Fibroblast of skin of back (primary cell): ENCODE measurements at places on chromosomes 3 and 15.
A peak's percentile ranks its signal among the peaks of the same experiment; 100 is the strongest.

- peak; percentile 61 for DNase-seq
Measured at GRCh38 chr15:94230883-94231722, at the start of gene MCTP2. Gene MCTP2, plus strand, starts transcription at chr15:94231561. Its CDS starts 66,705 bp downstream, at chr15:94298266.

DNA sequence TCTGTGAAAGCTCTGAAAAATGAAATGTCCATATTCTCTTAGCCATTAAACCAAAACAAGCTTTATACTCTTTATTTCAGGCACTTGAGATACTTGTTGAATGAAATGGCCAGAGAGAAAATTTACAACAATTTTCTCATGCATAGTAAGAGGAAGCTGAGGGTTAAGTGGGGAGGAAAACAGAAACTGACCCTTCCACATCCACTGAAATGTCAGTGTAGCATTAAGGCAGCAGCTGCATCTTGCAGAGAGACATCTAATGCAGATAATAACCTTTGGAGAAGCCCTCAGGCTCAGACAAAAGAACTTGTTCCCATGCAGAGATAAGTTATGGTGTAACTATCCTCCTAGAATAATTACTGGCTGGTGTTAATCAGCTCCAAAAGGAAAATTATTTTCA is 34.0 kb downstream of the ZDHHC23 start:
- DNase-seq, result no peak

DNA sequence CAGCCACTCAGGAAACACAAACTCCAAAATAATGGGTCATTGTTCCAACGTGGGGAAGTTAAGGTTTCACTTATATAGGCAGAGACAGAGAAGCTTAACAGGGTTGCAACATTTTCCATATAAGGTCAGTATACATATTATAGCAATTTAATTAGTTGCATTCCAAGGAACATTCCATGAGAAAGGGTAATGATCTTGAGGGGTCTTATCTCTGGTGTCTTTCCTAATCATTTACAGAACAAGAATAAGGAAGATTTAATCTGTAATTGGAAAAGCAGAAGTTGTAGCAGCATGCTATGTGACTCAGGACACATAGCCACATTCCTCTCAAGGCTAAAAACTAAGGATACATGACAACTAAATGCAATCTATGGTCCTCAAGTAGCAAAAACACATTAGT is 4.9 kb downstream of the MNS1 start:
- peak; percentile 38 for DNase-seq

DNA sequence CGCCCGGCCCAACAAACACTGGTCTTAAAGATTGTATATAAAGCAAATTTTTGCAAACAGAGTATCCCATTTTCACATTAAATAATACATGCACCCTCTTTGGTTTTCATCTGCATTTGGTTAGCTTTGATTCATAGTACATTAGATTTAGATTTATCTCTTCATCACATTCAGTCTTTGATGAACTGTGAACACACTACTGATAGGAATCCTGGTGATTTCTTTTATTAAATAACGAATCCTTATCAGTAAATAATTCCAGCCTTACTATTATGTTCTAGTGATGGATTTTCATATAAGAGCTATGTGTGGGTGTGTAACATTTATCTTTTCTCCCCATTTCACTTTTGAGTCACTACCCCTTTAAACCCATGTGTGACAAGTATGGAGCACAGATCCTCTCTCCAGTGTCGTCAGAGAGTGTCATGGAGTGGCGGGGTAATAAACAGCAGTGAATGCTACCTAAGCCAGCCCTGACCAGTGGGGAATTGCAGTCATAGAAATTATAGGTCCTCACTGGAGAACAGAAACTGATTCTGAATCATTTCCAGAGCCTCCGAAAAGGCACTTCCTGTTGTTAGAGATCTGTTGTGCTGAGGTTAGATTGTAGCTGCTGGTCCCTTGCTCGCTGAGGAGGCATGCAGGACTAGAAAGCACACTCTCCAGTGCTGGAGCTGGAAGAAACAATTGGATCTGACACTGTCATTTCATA is 22.0 kb downstream of the SLC7A14 start:
- peak; percentile 63 for DNase-seq

- DNase-seq, result no peak
Measured at GRCh38 chr15:65969865-65970816, 100.8 kb downstream of the RAB11A start.

DNA sequence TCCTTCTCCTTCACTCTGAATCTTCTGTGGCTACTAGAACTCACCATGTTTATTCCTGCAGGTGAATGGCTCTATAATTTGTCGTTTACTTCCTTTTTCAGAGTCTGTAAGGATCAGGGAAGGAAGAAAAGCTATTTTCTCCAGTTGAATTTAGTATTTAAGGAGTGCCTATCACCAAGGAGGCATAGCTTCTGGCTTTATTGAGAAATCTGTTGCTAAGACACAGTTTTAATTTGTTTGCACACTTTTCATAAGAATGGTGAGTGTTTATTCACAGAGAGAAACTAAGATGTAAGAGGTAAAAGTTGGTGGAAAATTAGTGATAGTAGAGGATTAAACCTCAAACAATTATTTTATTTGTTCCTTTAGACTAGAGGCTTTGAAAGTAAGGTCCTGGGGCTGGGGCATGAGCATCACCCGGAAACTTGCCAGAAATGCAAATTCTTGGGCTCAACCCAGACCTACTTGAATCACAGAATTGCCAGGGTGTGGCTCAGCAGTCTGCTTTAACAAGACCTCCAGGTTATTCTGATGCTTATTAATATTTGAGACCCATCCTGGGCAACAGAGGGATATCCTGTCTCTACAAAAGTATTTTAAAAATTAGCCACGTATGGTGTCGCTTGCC is 461.3 kb downstream of the AGBL1 start:
- no peak for DNase-seq

DNA sequence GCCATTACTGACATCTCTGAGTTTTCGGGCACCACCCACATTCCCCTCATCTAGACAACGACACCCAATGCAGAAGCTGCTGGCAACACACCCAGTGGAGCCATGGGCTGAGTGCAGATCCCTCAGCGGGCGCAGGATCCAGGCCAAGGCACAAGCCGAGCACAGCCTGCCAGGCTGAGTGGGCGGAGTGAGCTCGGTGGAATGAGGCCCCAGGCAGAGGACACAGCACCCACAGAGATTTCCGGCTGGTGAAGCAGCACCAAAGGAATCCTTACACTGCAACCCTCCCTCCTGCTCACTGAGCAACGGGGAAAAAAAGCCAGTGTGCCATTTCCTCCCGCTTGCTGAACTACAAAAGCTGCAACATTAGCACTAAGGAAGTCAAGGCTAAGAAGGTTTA is 34.3 kb downstream of the ZMAT3 start:
- DNase-seq, result peak; percentile 92

DNA sequence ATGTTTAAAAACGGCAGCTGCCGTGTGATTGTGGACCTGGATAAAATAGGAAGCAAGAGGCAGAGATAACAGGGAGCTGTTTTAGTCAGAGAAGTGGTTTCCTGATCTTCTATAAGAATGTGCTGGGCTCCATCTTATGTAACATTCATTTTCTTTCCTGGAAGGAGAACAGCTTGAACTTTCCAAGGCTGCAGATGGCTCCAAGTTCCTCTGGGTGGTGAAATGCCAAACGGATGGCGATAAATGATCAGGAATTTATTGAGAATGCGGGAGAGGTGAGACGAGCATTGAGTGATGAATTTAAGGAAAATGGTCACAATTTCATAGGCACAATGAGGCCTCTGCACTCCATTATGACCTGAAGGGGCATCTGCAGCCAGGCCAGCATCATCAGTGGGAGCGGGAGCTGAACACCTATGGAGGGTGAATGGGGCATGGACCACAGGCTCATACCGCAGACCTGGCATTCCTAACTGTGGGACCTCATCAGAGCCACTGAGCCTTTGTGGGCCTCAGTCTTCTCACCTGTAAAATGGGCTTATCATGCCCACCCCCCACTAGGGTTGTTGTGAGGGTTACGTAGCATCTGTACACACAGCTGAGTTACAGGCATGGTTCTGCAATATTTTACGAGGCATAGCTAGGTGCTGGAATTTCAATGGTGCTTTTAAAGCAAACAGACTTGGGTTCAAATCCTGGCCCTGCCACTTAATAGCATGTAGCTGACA is 17.1 kb downstream of the MGLL start:
- DNase-seq, result no peak

DNA sequence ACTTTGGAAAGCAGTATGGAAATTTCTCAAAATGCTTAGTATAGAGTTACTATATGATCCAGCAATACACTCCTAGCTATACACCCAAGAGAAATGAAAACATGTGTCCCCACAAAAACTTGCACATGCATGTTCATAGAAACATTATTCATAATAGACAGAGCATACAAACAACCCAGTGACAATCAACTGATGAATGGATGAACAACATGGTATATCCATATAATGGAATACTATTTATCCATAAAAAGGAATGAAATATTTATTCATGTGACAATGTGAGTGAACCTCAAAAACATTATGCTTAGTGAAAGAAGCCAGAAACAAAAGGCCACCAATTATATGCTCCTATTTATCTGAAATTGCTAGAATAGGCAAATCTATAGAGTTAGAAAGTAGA is 6.7 kb downstream of the MYH15 start:
- DNase-seq, result no peak

- no peak for DNase-seq
Measured at GRCh38 chr3:115187149-115187757, 40.2 kb upstream of the ZBTB20 start.

- DNase-seq, result no peak
Measured at GRCh38 chr3:110881069-110881468, 190.5 kb upstream of the NECTIN3 start.

DNA sequence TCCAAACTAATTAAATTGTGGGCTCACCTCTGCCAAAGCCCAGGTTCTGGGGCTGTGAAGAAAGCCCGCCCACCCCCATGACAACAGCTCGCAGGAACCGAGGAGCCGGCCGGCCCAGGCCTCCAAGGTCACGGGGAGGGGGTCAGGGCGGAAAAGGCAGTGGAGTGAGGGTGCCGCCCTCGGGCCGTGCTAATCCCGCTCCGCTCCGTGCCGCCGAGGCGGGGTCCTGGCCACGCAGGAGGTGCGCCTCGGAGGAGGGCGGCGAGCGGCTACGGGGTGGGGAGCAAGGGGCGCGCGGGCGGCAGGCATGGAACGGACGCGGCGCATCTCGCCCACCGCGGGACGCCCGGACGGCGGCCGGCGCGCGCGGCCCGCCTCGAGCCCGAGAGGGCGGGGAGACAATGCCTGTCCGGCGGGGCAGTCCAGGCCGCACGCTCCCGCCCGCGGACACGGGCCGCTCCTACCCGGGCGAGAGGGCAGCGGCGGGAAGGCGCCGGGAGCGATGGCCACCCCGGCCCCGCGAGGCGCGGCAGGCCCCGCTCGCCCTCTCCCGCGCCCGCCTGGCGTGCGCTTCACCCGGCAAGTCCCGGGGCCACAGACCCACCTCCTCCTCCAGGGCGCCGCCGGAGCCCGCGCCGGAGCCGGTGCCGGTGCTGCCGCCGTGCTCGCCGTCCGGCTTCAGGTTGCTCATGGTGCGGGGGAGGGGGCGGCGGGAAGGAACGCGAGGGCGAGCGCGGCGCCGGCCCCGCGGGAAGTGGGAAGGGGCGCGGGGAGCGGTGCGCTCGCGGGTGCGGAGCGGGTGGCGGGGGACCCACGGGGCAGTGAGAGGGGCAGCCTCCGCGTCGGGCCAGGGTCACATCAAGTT is 528 bp downstream of the RBPMS2 start:
- no peak for DNase-seq

DNA sequence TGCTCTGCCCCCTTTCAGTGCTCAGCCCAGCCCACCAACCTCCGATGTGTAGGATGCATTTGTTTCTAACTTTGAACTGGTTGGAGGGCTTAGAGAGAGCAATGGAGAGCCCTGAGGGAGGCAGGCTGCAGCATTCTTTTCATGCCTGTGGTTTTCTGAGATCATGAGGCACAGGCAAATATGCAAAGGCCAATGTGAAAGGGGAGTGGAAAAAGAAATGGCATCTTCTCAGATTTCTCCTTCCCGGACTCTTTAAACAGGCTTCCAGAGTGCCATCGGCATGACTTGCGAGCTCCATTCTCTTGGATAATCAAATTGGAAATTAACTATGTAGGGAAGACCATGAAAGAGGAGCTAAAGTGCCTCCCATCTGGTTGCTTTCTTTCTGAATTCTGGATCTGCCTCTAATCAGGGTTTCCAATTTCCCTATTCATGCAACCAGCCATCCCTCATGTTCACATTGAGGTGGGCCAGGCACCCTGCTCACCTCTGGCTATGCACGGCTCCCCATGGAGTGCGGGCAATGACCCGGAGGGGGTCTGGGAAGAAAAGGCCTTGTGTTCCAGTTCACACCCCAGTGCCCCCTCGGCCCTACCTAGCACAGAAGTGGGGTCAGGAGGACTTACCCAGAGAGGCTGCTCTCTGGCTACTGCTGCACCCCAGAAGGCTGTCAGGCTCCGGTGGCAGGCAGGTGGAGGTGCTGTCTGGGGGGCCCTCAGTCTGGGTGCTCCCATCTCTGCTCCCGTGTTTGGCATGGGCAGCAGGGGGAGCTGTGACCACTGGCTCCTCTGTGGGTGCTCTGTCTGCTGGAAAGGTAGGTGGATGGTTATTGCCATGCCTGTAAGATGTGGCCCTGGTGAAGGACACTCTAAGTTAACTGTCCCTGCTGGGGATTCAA is 16.1 kb downstream of the AMOTL2 start:
- DNase-seq, result peak; percentile 99

- peak; percentile 77 for DNase-seq
Measured at GRCh38 chr3:48685603-48686511, at the start of gene NCKIPSD. Gene NCKIPSD, minus strand, starts transcription at chr3:48685915. Its CDS starts 108 bp downstream, at chr3:48685807.

DNA sequence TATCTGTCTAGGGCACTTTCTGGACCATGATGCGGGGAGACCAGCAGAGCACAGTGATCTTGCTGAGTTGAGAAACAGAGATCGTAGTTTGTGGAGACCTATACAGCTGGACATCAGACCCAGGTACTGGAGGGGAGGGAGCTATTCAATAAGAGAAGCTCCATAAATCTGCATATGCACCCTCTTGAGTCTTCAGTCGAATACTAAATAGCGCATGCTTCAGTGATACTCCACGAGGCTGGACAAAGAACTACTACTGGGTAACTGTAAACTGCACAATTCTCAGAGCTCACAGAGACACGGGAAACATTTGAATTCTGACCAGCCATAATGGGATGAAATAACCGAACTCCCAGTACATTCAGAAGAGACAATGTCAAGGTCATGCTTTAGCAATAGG is 49.7 kb downstream of the MINAR1 start:
- no peak for DNase-seq

- no peak for DNase-seq
Measured at GRCh38 chr3:48180531-48181253, 7.5 kb downstream of the CDC25A start.

DNA sequence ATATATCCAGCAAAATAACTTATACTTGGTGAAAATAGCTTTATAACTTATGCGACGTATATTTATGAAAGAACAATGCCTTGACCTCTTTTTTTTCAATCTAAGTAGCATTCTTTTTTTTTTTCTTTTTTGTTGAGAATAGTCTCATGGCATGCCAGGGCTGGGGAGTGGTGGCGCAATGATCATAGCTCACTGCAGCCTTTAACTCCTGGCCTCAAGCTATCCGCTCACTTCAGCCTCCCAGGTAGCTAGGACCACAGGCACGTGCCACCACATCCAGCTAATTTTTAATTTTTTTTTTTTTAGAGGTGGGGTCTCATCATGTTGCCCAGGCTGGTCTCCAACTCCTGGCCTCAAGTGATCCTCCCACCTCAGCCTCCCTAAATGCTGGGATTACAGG is 43.5 kb downstream of the RAB8B start:
- DNase-seq, result no peak
